ENCODE measurements at places on chromosomes 16 and 17.
A peak's percentile ranks its signal among the peaks of the same experiment; 100 is the strongest.

DNA sequence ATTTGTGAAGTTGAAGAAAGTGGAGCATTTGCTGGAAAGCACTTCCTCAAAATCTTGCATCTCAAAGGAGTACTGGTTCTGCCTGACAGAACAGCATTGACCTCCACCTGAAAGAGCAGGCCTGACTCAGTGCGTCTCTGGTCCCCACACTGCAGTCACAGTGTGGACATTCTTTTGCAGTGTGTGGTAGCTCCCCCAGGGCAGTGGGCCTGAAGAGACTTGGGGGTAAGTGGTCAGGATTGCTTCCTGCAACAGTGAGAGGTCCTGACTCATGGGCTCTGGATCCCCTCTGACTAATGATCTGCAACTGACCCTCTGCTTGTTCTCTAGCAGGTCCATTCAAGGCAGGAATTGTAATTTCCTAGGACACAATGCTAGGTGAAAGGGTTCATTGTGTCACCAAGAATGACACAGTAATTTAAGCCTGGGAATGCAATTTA, 204.9 kb upstream of the KCNJ16 start:
- peak; percentile 50 for DNase-seq

- DNase-seq: no peak
Observed at GRCh38 chr17:48738424-48738802, 9.9 kb upstream of the HOXB13 start.

- DNase-seq: no peak
Observed at GRCh38 chr17:12047681-12048376, 27.2 kb downstream of the MAP2K4 start.

DNA sequence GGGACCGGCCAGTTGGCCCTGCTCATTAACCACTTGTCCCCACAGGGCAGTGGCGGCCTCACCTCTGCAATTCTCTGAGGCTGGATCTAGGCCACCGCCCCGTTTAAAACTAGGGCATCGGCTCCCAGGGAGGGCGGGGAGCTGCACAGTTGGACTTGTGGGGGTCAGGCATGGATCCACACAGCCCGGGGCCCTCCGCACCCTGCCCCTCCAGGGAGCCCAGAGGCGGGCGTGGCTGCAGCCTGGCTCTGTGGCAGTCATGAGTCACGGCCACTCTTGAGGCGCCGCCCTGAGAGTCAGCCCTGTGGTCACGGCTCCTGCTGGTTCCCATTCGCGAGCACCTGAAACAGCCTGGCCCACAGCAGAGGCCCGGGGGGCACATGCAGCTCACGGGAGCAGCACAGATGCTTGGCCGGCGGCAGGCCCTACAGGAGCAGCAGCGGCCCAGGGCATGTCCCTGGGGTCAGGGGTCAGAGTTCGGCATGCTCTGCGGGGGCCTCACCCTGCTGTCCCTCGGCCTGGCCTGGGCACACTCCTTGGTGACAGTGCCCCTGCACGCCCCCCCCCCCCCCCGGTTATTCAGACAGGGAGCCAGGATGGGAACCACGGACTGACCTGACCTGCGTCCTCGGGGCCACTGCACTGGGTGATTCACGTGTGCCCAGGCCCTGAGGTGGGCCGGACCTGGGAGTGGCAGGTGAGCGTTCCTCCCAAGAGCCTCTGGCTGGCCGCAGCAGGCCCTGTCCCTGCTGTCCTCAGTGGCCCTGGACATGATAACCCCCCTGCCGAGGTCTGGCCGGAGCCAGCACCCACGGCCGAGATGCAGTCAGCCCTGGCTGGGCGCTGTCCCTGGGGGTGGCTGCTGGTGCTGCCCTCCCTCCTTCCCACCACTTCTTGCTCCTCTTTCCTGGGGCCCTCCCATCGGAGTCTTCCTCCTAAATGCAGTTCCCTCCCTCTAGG, 8.2 kb downstream of the CAPN15 start:
- DNase-seq: peak; percentile 27

GRCh38 chr17:64498308-64499203, 1.7 kb upstream of the POLG2 start:
- DNase-seq: no peak

- DNase-seq: no peak
Observed at GRCh38 chr17:1997927-1998742, 27.0 kb downstream of the RTN4RL1 start.

GRCh38 chr17:41785859-41786226, 668 bp downstream of the JUP start:
- no peak for DNase-seq

DNA sequence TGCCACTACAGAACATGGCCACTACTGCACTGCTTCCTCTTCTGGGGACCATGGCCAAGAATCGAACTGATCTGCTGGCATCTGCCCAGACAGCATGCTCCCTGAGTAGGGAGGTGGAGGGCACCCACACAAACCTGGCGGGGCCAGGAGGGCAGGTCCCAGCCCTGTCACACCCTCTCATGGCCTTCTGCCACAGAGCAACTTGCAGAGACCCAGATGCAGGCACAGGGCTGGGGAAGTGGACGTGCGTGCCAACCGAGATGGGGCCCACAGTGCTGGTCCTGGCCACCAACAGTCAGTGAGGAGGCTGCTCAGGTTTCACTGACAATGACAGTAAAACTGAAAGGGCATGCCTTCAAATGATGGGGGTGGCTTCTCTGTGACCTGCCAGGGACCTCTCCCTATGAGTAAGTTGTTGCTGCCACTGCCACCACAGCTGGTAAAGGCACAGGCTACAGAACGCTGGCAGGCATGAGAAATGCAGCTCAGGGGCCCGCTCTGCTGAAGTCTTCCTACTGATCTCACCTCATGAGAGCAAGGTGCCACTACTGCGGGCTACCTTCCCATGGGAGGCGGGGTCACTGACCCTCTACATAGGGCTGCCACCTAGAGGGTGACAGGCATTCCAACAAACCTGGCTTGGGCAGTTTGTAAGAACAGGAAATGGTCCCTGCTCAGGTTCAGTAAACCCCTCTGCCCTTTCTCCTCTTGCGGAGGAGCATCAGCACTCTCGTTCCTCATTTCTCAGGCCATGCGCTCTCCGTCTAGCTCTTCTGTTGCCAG, 15.5 kb downstream of the HIC1 start:
- no peak for DNase-seq

DNA sequence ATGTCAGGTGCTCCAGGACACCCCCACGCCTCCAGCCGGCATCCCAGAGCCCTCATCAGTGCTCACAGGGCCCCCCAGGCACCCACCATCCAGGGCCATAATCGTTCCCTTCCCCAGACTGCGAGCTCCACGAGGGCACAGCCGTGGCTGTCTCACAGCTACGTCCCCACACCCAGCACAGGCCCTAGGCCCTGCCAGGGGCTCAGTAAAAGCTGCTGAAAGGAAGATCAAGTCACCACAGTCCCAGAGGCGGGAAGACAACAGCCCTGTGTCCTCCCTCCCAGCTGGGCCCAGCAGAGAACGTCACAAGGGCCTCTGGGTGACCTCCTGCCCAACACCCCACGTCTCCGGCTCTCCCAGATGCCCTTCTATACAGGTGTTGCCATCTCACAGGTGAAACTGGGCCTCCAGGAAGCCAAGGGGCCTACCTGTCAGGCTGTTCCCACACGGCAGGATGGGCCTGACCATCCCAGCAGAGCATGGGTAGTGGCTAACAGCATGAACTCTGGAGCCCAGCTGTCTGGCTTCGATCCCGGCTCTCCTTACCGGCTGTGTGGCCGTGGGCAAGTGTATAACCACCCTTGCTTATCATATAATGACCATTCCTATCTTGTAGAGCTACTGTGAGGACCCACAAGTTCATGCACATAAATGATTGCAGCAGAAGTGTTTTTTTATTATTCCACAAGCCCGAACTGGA, 17.9 kb downstream of the ARL2BP start:
- DNase-seq: no peak

GRCh38 chr16:68229431-68230175, 6.3 kb downstream of the ESRP2 start:
- DNase-seq: peak; percentile 47

Data from amniotic epithelial cell (primary cell).